Pulmonary artery endothelial cell (primary cell): ENCODE measurements at places on chromosomes 2 and 18. TPM values are rescaled to one million over a fixed set of nuclear protein-coding genes. Genes with fewer than 3 reads are reported as not detected.

- no peak for DNase-seq
Observed at GRCh38 chr18:46224181-46224775, 120.1 kb downstream of the HAUS1 start.

GRCh38 chr2:96261328-96262003, 4.3 kb downstream of the TMEM127 start:
- no peak for DNase-seq

GRCh38 chr2:73376681-73377080, 9.0 kb upstream of the ALMS1 start:
- no peak for DNase-seq

DNA sequence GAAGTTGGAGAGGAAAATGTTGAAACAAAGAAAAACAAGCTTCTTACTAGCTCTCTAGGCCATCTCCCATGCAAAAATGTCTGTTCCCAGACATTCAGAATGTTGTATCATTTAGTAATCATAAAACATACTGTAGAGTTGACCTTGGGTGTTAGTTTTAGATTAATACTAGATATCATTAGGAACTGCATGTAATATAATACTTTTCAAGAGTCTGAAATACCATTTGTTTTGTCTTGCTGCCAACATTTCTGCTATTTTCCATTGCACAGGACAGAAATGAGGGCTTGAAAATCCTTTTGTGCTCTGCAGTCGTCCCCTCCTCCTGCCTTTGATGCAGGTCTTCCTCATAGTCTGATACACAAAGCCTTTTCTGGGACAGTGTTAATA, 89.5 kb upstream of the RBMS1 start:
- DNase-seq = no peak

DNA sequence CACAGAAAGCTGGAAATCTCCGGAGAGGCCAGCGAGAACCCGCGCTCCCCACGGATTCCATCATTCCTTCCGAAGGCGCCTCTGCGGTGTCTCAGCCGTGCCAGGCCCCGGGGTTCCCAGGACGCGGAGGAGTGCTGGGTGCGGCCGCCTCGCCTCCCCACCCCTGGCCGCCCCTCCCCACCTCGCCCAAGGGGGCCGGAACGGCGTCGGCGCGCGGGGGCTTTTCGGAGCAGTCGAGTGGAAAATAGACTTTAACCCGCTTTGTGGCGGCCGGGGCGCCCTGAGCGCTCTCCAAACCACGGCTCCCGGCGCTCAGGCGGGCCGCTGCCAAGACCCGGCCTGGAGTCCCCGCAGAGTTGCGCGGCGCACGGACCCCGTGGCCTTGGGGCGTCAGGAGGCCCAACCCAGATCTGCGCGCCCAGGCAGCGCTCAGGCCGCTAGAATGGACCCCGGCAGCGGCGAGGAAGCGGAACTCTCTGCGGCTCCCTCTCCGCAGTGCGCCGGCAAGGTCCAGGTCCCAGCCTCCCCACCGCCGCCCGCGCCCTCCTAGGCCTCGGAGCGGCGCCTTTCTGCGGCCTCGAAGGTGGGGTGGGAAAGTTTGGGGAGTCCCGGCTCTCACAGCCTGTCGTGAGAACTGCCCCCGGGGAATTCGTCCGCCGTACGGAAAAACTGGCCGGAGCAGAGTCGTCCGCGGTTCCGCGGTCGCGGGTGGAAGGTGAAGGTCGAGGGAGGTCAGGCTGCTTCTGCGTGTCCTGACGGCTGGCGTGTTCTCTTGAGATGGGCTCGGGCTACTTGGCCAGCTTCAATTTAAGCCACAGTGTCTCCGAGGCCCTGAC, 1.2 kb upstream of the EMX1 start:
- DNase-seq = no peak

- no peak for DNase-seq
Observed at GRCh38 chr2:30267161-30267975, 36.0 kb downstream of the LBH start.

Gene PLEK
- 0.07 and 0.11 TPM in 2 replicates for total RNA-seq

Gene HDHD2
- 11.6 and 17.7 TPM in 2 replicates for total RNA-seq
